ENCODE measurements at places on chromosomes 11 and 22.
A peak's percentile ranks its signal among the peaks of the same experiment; 100 is the strongest.

DNA sequence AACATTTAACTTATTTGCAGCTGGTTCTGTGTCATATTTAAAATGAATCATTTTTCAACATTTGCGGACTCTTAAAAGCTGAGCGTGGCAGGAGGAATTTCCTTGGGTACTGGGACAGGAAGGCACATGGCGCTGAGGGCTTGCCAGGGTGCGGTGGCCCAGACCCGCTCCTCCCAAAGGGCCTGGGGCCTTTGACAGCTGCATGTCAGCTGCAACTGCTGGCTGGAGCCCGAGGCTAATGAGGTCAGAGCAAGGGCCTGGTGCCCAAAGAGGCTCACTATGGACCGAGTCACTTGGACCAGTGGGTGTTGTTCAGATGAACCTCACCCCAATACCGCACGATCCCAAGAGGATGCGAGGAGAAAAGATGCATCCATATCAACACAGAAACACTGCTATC is 326.9 kb downstream of the CTTN start:
- no peak for DNase-seq

- no peak for DNase-seq
These were observed 9.1 kb downstream of the CPT1A start for GRCh38 chr11:68832476-68833181.

DNA sequence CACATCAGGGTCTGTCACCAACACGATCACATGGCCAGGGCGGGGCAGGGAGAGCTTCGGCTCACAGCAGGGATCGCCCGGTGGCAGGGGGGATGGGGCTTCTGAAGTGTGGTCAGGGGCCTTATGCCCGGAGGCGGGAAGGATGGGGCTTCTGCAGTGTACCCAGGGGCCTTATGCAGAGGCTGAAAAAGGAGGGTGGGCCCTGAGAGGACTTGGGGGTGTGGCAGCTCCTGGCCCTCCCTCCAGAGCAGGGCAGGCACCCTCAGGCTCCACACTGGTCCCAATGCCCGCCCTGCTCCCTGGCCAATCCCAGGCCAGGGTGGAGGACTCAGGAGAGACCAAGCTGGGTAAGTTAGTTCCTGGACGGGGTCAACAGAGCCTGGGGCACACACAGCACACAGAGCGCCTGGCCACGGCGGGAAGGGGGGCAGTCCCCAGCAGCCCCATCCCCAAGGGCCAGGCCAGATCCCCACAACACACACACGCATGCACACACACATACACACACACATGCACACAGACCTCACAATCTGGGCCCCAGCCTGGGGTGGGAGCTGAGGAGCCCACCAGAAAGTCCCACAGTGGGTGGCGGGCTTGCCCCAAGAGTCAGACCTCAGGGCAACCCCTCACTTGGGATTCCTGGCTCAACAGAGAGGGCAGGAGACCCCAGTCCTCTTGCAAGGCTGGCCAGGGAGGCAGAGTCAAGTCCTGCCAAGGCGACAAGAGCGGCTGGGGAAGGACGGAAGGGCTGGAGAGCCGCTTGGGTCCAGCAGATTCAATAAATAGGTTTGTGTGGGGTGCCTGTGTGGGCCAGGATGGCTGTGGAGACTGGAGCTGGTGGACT is 1.1 kb upstream of the CEND1 start:
- DNase-seq: no peak

GRCh38 chr11:30015725-30016412 is 961 bp downstream of the KCNA4 start:
- no peak for DNase-seq

DNA sequence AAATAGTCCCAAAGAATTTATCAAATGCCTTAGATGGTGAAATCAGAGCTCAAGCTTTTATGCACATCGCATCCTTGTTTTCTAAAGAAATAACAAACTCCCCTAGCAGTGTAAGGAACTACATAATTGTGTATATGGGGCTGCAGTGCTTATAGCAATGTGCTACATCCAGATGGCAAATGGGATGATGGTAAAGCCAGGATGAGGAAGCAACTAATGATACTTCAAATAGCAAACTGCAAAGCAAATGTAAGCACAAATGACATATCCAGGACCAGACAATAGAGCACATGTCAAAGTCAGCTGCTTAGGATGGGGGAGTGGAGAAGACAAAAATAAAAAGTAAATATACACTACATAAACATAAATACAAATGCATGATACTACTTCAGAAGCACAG is 425.9 kb downstream of the OPCML start:
- no peak for DNase-seq

DNA sequence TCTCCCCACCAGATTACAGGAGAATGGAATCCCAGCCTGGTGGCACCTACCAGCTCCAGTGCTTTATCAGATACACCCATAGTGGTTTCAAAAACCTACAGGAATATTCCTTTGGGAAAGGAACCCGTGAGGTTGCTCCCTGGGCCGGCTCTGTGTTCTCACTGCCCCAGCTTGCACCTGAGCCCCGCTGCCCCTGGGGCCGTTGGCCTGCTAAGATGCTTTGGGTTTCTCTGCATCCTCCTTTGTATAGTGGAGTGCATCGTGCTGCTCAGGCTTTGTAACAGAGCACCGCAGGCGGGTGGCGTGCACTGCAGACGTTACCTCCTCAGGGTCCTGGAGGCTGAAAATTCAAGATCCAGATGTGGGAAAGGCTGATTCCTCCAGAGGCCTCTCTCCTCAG is 414.1 kb downstream of the BRD1 start:
- no peak for DNase-seq

DNA sequence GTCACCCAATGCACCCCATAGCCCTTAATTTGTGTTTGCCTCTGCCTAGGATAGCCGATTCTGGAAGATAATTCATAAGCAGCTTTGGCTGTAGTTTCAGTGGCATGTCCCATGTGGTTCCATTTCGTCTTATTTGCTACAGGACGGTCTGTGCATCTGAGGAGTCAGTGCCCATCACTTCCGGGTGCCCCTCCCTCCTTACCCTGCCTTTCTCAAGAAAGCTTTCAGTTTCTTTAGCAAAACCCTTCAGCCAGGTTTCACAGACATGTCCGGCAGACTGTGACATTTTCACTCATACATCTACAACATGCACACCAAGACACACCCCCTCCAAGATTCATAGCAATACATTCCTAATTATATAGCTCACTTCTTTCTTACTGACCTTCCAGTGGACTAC is 14.3 kb downstream of the TP53AIP1 start:
- DNase-seq: no peak

DNA sequence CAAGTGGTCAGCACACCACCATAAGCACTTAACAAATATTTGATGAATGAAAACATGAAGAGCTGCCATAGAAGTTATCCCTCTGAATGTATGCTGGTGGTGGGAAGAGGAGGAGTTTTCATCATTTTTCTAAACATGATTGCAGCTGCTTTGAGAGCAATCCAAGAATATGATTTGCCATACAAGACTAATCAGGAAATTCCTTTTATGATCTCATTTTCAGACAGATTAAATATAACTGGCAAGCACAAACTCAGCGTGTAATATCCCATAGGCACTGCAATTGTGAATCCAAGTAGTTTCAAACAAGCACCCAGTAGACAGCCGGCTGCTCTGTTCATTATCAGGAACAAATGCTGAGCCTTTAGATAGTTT is 505.7 kb upstream of the LUZP2 start:
- no peak for DNase-seq

GRCh38 chr11:86418917-86419316 is 44.2 kb downstream of the CCDC81 start:
- DNase-seq: no peak

DNA sequence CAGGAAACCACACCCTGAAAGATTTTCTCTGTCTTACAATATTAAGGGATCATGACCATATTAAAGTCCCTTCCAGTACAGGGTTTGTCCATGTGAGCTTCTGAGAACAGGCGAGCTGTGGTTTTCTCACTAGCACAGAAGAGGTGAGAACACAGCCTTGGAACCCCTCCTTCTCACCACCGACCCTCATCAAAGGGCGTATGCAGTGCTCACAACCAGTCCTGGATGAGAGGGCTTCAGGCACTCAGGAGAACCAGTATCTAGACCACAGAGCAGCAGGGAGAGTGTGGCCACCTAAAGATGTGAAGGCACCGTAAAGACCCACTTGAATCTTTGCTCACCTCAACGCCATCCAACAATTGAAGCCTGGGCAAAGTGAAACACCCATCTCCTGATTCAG is 397.0 kb downstream of the ETS1 start:
- peak; percentile 34 for DNase-seq

DNA sequence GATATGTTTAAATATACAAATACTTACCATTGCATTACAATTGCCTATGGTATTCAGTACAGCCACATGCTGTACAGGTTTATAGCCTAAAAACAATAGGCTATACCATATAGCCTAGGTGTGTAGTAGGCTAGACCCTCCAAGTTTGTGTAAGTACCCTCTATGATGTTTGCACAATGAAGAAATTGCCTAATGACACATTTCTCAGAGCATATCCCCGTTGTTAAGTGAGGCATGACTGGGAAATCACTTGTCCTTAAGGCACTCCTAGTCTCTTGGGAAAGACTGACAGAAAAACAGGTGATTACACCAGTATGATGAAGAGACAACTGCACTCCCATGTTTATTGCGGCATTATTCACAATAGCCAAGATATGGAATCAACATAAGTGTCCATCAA is 187.2 kb downstream of the SPON1 start:
- DNase-seq: no peak

- no peak for DNase-seq
These were observed 101.8 kb upstream of the GAL start for GRCh38 chr11:68582416-68583040.

- no peak for DNase-seq
These were observed 7.9 kb downstream of the MUC5B start for GRCh38 chr11:1230456-1231395.

DNA sequence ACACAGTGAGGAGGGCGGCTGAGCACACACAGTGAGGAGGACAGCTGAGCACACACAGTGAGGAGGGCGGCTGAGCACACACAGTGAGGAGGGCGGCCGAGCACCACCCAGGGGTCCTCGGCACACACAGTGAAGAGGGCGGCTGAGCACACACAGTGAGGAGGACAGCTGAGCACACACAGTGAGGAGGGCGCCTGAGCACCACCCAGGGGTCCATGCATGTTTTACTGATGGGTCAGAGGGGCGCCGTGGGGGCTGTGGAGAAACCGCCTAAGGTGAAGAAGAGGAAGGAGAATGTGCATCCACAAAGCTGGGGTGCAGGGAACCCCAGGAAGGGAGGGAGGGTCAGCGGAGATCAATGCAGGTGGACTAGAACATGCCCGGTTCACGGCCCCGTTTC is 461.8 kb downstream of the BRD1 start:
- DNase-seq: no peak

DNA sequence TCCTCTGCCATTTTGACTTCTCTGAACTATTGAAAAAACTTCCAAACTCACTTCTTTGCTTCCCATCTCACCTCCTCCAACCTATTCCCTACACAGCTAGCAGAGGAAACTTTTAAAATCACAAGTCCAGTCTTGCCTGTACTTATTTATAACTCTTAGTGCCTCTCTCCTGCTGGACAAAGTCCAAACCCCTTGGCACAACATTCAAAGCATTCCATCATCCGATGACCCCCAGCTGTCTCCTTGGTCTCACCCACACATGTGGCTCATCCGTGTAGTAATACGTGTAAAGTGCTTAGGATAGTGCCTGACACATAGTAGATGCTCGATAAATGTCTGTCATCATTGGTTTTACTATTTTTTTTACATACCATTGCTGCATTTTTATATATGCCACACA is 101.4 kb downstream of the PARVA start:
- DNase-seq: no peak

- no peak for DNase-seq
These were observed 54.9 kb downstream of the CD82 start for GRCh38 chr11:44620328-44620725.

- no peak for DNase-seq
These were observed 213.6 kb upstream of the SESN3 start for GRCh38 chr11:95444309-95445241.

DNA sequence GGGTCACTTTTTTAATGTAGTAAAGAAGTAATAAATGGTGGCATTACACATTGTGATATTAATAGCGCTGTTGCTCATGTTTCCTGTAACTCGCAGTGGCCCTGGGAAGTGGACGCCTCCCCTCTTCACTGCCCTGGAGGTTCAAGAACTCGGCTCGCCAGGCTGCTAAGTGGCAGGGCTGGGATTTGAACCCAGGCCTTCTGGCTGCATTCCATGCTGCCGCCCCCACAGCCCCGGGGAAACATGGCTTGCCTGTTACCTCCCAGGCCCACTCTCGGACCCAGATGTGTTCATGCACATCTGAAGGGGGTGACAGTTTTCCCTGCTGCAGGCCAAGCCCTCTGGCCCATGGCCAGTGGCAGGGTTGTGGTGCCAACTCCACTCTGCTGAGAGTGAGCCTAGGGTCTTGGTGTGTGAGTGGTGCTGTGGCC is 25.0 kb upstream of the MGAT3 start:
- DNase-seq: no peak

GRCh38 chr11:69910519-69911309 is 91.5 kb upstream of the FGF3 start:
- no peak for DNase-seq

DNA sequence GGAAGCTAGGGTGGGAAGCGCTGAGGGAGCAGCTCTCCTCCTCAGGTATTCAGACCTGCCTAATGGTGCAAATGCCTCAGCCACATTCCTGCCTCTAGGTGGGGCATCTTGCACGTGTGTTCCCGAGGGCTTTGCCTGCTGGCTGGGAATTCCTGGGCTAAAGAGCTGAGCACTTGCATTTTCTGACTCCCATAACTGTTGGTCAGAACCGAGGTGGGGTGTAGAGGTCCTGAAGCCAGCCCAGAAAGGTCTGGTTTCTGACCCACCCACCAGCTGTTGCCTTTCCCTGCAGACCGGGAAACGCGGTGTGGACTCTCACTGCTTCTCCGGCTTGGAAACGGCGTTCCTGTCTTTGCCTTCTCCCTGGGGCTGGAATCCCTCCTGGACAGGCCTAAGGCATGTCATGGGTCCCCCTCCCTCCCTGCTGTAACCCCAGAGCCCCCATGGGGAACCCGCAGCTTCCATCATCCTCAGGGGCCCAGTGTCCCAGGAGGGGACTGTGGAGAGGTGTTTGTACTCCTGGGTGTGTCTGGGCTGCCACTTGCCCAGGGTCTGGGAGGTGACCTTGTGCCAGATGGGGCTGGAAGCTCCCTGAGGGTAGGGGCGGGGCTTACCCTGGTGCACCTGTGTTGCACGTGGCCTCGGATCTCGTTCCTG is 24.0 kb upstream of the SMIM38 start:
- no peak for DNase-seq

- no peak for DNase-seq
These were observed 61.6 kb upstream of the EIF3D start for GRCh38 chr22:36590441-36591056.

GRCh38 chr11:63395697-63396096 is 26.1 kb downstream of the SLC22A9 start:
- no peak for DNase-seq

GRCh38 chr22:36419177-36419911 is 31.6 kb upstream of the MYH9 start:
- no peak for DNase-seq

DNA sequence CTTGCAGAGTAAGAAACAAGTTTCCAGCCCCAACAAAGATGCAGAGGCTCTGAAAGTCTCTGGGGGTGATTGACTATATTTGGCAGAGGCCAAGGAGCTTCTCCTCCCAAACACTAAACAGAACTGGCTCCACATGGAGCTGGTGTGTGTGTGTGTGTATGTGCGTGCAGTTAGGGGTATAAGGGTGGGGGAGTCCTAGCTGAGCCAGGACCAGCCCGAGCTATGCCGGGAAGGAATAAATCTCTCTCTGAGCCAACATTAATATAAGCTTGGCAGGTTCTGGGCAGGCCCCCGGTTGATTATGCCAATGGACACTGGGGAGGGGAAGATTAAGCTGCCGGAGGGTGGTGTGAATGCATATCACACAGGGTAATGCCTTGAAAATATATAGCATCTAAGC is 324.2 kb downstream of the MIAT start:
- DNase-seq: no peak

GRCh38 chr11:8604078-8604723 is 10.2 kb upstream of the STK33 start:
- DNase-seq: no peak
